Bronchial epithelial cell (primary cell): ENCODE measurements at places on chromosomes 7 and 10. TPM values are rescaled to one million over a fixed set of nuclear protein-coding genes. Genes with fewer than 3 reads are reported as not detected.

Gene CABCOCO1
- total RNA-seq = not detected in 2 replicates

Gene RSPH10B
- 0.90 TPM in 1 of 2 replicates, not detected in the other for total RNA-seq

DNA sequence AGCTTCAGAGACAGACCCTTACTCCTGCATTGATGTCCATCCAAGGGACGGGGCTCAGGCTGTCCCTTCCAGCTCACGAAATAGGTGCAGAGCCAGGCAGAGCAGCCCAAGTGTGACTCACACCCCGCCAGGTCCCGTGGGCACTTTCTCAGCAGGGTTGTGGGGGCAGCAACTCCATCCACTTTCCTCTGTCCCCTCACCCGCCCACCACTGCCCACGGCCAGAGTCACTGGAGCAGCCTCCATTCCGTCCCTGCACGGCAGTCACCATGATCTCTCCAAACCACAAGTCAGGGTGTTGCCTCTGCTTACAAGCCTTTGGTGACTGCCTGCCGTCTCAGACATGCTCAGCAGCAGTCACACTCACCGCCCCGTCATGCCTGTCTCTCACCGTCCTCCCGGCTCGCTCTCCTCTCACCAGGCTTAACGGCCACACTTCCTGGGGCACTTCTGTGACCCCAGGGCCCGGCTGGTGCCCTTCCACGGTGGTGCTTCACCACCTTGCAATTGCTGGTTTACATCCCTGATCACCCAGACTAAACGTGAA lies 39.3 kb downstream of the CALML3 start:
- DNase-seq = peak; percentile 91

DNA sequence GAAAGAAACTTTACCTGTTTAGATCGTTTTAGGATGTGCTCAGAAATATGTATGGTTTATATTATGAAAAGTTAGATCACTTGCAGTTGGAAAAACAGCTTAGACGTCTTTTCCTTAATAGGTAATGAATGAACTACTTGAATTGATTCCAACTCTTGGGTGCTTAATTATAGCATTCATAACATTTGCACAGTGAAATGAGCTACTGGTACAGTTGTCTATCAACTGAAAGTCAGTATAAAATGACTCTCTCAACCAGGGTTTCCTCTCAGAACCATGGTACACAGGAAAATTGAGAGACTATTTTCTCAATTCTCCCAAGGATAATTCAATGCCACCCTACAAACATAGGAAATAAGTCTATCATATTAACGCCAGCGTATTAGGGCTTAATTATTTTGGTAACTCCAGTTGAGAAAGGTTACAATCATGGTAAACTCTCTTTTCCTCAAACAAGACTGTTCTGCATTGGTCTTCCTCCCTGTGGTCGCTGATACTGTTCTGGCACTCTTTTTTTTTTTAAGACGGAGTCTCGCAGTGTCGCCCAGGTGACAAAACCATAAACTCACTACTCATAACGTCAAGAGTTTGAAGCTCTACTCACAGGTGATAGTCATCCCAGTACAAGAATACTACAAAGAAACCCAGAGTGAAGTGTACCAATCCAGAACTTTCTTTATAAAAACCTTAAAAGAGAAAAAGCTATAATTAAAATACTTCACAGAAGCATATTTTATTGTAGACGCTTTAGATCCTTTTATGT lies 2.0 kb downstream of the ANLN start:
- DNase-seq = peak; percentile 58

GRCh38 chr7:155941688-155942087 lies 129.4 kb upstream of the SHH start:
- no peak for DNase-seq

DNA sequence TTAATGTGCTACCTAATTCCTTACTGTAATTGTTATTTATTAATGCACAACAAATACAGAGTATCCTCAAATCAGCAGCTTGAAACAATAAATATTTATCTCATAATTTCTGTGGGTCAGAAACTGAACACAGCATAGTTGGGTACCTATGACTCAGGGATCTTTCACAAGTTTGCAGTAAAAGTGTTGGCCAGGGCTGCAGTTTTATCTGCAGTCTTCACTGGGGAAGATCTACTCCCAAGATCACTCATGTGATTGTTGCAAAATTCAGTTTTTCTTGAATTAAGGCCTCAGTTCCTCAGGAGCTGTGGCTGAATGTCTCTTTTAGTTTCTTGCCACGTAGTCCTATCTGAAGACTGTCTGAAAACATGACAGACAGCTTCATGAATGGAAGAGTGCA lies 237.8 kb downstream of the ZWINT start:
- no peak for DNase-seq

DNA sequence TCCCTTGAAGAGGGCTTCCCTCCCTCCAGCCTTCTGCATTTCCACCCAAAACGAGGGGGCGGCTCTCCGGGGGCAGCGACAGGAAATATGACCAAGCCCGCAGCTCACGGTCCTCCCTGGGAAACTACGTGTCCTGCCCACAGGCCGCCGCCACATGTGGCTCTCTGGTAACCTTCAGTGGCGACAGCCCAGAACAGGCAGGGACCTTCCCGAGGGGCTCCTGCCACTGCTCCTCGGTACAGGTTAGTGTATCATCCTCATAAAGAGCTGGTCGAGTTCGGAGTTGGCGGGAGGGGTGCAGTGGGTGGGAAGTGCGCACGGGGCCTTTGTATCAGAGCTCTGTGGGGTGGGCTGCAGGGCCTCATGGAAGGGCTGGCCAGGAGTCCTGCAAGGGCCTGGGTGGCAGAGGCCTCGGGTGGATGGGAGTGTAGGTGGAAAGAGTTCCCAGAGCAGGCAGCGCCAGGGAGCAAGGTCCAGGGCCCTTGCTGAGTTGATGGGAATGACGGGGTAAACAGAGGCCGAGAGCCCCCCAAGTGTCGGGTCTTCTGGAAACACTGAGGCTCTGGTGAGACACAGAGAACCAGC lies 66.0 kb downstream of the TCERG1L start:
- DNase-seq = no peak

DNA sequence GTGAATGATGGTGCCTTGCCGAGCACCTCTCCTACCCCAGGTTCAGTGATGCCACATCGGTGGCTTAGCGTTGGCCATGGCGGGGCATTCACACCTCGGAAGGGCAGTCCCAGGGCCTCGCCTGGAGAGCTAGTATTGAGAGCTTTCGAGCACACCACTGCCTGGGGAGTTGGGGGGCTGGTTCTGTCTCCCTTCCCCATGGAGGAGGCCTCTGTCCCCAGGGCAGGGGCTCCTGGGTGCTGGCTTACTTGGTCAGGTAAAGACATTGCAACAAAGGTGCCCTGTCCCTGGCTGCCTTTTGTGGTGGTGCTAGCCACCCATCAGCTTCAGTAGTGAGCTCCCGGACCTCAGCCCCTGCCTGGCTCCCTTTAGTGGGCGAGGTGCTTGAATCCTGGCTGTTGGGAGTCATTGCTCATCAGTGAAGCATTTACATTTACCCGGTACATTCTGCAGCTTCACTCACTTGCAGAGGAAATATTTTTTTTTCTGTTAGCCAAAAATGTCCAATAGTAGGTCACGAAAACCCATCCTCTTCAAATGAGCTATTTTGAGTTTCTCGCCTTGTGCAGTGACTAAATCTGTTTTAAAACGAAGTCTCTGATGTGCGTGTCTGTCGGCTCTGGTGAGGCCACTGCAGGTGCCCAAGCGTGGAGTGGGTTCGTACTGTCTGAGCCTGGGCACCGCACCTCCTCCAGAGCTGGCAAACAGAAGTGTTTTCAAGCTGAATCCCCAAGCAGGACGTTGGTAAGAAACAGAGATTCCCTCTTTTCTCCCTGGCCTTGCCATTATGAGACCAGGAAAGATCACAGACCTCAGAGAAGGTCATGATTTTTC lies 95.5 kb downstream of the INPP5A start:
- no peak for DNase-seq
